Inflammatory macrophage treated with lipopolysaccharide for 4 hours (primary cell): ENCODE measurements at places on chromosomes 16 and 17.

DNA sequence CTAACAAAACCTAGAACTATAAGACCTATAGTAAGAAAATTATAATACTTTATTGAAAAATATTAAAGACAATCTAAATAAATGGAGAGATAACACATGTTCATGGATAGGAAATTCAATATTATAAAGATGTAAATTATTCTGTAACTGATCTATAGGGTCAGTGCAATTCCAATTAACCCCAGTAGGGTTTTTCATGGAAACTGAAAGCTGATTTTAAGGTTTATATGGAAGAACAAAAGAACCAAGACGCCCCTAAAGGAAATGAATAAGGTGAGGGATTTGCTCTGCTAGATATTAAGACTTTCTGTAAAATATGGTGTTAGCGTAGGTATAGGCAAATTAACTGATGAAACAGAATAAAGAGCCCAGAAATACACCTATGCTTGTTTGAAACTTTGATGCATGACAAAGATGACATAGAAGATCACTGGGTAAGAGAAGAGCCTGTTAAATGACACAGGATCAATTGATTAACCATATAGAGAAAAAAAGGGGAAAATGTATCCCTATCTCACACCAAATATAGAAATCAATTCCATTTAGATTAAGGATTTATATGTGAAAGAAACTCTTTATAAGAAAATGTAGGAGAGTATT is 3.0 kb downstream of the ICAM2 start:
- DNase-seq = peak; percentile 39

DNA sequence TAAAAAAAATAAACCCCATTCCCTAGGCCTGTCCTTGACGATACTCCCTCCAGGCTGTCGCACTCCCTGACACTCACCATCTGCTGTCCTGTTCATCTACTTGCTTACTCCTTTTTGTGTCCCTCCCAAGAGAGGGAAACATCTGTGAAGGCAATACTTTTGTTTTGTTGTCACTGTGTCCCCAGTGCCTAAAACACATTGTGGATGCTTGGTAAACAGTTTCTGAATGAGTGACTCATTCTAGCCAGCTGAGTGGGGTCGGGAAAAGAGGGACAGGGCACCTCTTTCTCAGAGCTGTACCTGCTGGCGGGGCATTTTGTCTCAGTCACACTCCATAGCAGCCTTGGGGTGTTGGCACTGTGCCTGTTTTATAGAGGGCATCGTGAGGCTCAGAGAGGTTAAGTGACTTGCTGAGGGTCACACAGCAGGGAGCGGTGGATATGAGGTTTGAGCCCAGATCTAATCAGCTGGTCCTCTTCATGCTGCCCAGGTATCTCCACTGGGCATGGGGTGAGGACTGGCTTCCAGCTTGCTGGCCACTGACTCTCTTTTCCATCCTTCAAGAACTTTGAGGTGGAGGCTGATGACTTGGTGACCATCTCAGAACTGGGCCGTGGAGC is 15.6 kb downstream of the MAP2K3 start:
- DNase-seq = no peak

- DNase-seq = no peak
These were observed 30.5 kb upstream of the SLC5A10 start for GRCh38 chr17:18921485-18921884.

DNA sequence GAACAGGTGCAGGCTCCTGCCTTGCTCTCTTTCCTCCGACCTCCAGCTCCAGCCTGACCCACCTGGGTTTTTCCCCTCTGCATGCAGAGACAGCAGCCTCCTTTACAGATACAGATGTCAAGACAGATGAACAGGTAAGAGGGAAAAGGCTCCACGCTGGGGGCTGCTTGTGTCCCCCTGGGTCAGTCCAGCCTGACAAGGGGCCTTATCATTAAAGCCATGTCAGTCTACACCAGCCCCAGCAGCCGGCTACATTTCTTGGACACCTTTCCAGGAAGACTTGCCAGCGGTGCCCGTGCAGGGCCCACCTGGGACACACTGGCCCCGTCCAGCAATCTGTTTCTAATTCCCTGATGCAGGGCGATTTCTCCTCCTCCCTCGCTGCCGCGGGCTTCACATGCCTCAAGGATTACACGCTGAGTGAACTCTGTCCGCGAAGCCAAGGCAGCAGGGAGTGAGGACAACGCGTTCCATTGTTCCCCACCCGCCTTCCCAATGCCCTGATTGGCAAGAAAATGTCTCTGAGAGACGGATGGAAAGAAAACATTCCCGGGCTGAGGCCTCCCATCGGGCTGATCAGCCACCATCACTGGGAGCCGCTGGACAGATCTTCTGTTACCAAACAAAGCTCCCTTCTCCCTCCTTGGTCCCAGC is 184.7 kb downstream of the C16orf95 start:
- DNase-seq = no peak

DNA sequence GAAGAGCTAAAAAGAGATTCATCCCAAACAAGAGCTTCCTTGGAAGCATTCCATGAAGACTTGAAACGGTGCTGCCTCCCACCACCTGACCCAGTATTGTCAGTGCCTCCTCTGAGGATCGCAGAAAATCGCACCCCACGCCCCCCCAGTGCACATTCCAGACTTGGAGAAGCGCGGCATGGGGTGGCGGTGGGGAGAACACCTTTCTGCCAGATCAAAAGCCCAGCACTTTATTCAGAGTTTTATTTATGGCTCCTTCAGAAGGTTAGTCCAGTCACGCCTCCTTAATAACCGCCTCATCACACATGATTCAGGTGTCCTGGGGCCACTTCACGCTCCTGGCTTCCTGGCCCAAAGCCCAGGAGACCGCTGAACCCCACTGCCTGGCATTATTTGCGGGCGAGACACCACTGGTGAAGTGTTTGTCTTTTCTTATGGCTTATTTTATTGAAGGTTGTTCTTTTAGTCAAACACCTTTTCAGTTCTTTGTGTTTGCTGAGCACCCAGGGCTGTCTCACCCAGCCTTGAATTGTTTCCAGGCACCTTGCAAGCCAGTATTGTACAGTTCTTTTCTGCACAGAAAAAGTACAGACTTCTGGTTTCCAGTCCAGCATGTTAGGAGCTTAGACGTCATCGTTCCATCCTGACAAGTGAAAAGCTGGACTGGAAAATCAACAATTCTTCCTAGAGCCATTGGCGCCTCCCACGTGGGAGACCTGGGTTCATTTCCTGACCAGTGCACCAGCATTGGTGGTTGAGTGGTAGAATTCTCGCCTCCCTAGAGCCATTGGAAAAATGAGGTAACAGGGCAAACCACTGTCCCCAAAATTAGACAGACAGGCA is 79.6 kb upstream of the CACNG5 start:
- DNase-seq = no peak

DNA sequence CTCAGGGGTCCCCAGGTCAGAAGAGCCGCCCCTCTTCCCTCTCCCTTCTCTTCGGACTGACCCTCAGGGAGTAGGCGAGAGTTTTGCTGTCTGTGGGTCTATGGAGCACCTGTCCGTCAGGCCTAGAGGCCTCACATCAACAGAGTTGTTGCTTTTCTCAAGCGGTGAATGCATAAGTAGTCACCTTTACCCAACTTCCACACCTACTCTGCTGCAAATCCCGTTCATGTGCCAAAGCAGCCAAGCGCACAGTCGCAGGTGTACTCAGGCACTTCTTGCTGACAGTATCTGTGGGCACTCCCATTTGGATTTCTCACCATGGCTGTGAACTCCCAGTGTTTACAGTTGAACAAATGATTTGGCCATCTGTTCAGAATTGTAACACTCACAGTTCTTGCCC is 4.0 kb upstream of the FA2H start:
- no peak for DNase-seq

DNA sequence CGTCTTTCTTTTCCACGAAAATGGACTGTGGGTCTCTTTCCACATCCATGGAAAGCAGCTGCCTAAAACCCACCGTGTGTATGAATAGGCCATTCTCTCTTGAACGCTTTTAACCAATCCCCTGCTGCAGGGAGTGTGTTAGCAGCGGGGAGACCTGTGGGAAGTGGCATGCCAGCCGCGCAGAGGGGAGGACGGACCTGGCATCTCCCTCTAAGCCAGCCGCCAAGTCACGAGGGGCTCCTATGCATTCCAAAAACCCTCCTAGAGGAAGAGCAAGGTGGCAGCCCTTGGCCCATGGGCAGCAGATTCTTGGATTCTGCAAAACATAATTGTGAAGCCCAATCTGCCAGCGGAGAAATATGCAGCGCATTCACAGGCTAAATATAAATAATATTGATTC is 15.4 kb downstream of the RBFOX3 start:
- no peak for DNase-seq

DNA sequence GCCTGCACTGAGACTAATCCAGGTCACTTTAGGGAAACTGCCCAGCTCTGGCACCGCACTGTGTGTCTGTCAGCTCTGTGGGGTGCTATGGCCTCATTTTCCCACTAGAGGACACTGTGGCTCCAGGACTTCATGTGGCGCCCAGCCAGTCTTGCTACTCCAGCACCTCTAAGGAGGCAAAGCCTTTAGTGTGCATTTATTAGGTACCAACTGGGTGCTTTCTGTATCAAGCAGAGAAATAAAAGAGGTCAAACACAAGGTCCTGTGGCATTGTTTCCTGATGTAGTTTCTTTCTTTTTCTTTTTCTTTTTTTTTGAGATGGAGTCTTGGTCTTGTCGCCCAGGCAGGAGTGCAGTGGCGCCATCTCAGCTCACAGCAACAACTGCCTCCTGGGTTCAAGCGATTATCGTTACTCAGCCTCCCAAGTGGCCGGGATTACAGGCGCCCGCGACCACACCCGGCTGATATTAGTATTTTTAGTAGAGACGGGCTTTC is 12.5 kb upstream of the RHBDL3 start:
- peak; percentile 78 for DNase-seq

DNA sequence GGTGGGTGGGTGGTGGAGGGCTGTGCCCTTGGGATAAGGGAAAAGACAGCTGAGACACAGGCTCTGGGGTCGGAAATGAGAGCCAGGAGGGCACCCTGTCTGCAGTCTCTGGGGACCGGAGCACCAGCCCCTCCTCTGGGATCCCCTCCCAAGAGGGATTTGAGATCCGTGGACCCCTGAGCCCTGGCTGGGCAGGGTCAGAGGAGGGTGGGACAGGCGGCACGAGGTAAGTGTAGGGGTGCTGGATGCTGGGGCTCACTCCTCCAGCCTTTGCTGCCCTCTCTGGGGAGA is 425 bp downstream of the SGSH start:
- DNase-seq = no peak

DNA sequence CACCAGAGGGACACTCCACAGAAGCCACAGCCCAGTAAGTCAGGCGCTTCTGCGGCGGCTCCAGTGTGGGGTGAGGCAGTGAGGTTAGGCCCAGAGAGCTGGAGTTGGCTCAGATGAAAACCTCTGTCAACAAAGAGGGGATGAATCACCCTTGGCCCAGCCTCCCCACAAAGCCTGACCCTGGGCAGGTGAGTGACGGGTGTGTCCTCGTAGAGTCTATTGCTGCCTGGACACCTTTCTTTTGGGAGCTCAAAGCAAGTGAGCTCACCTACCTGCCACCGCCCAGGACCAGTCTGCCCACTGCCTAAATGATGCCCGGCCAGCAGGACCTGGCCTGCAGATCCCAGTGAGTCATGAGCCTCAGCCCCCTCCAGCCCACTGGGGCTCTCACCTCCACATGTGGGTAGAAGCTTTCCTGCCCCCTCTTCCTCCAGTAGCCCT is 24.9 kb upstream of the DBNDD1 start:
- no peak for DNase-seq

DNA sequence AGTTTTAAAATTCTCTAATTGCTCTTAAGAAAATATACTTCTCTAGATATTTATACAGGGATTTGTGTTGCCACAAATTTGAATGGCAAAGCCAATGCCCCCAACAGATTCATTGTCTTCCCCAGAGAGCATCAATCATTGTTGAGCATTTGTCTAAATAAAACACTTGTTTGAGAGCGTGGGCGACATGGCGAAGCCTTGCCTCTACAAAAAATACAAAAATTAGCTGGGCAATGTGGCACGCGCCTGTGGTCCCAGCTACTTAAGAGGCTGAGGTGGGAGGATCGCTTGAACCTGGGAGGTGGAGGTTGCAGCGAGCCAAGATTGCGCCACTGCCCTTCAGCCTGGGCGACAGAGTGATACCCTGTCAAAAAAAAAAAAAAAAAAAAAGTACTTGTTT is 13.4 kb upstream of the SRSF1 start:
- DNase-seq = no peak
